Stimulated activated CD8-positive, alpha-beta memory T cell treated with anti-CD3 and anti-CD28 coated beads, Interleukin-4, amount 100 ng/mL, for 1 hour (primary cell): ENCODE measurements at places on chromosomes 4 and X.

DNA sequence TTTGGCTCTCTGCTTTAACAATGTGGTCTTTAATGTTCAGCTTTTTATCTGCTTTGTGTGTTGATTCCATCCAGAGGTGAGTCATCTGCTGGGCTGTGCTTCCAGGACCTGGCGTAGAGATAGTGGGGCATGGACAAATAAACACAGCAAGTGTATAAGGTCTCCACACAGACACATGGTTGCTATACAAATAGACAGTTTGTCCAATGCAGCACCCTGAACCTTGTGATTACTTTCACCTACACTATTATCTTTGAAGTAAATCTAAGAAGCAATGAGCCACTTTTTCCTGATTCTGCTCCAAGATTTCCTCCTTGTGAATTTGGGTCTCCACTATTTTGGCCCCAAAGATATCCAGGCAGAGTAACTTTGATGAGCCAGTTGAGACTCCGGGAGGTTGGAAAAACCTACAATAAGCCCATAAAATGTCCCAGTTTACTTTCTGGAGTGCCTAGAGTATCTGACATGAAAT is 12.1 kb downstream of the PPARGC1A start:
- DNase-seq: no peak

DNA sequence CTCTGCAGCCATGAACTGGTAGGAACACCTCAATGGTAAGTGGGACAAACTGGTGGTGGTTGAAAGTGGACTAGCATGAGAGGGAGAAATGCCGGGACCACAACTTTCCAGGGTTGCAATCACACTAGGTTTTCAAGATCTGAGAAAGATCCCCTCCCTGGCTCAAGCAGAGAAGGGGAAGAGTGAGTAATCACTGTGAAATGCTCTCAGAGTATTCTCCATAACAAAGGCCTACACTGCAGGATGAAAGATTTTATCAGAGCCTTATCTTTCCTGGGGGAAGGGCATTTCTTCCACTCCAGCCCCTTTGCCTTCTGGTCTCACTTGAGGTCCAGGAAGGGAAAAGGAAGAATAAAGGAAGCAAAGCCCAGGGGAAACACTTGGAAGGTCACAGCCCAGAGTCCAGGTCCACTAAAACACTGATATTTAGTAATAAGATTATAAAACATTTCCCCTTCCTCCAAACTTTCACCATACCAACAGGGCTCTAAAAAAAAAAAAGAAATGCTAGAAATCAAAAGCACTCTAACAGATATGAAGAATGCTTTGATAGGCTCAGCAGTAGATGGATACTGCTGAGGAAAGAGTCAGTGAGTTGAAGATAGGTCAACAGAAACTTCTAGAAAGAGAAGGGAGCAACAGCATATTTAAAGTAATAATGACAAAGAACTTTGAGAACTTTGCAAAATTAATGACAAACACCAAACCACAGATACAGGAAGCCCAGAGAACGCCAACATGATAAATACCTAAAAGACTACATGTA is 95.9 kb downstream of the WDFY3 start:
- no peak for DNase-seq

- no peak for DNase-seq
These were observed 575 bp upstream of the KLHL5 start for GRCh38 chr4:39061457-39061856.

- no peak for DNase-seq
These were observed 37.4 kb downstream of the TENM3 start for GRCh38 chr4:182280436-182281111.

- no peak for DNase-seq
These were observed 34.0 kb downstream of the SLC9A6 start for GRCh38 chrX:136019226-136019625.
